ENCODE measurements at places on chromosomes 16 and 17. TPM values are rescaled to one million over a fixed set of nuclear protein-coding genes. Genes with fewer than 3 reads are reported as not detected.

Gene MMP15
- 42.2 TPM for total RNA-seq

Gene MILR1
- total RNA-seq: not detected

Gene CTRB1
- total RNA-seq: not detected

Gene NPIPB9
- 0.96 TPM for total RNA-seq

Gene CALB2
- total RNA-seq: 2.7 TPM

Gene PLD6
- 0.22 TPM for total RNA-seq

Gene KRTAP9-6
- not detected for total RNA-seq

Gene MT1H
- 11.9 TPM for total RNA-seq

Gene CFAP119
- 5.2 TPM for total RNA-seq

Gene CPHXL2
- total RNA-seq: not detected

Gene CLEC3A
- total RNA-seq: not detected

Gene ABCA6
- total RNA-seq: not detected

Gene SULT1A4
- 0.82 TPM for total RNA-seq

Gene PIP4K2B
- total RNA-seq: 57.7 TPM

Gene ITGB4
- total RNA-seq: 5.6 TPM

Gene SECTM1
- 0.57 TPM for total RNA-seq

GRCh38 chr17:48565022-48565554, 13.1 kb downstream of the HOXB4 start:
- DNase-seq: no peak

DNA sequence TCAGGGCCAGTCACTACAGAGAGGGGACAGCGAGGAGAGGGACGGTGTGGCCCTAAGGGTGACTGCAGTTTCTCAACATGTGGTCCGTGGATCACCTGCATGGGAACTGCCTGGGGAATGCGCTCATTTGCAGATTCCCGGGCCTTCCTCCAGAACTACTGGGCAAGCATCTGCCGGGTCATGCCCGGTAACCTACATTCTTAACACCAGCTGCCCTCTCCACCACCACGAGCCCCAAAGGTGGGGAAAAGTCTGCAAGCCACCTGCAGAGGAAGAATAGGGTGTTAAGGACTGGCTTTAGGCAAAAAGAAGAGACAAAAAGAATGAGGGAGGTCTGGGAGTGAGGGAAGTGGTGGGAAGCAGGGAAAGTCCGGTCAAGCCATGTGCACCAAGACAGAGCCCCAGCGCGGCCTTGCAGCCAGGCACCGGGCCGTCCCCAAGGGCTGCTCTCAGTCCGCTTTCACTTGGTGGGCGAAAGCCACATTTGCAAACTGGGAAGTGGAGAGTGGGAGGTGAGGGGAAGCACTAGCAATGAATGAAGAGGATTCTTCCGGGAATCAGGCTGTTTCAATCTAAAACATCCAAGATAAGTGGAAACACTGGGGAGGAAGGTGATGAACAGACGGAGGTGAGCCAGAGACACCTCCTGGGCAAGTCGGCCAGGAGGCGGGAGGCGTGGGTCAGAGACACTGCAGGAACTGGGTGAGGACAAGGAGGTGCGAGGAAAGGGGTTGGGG, 70.3 kb downstream of the N4BP1 start:
- DNase-seq: peak; percentile 44

DNA sequence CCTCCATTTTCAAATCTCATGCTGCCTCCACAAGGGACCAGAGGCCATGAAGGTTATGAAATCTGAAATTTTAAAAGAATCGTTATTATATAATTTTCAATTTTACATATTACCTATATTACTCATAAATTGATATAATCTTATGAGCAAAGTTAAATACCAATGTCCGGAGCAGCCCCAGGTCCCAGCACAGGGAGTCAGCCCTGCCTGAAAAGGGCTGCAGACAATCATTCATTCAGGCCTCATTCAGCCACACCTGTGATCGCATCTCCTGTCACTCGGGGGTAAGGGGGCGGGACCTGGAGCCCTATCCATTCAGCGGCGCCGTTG, 172.5 kb downstream of the AHSP start:
- no peak for DNase-seq

DNA sequence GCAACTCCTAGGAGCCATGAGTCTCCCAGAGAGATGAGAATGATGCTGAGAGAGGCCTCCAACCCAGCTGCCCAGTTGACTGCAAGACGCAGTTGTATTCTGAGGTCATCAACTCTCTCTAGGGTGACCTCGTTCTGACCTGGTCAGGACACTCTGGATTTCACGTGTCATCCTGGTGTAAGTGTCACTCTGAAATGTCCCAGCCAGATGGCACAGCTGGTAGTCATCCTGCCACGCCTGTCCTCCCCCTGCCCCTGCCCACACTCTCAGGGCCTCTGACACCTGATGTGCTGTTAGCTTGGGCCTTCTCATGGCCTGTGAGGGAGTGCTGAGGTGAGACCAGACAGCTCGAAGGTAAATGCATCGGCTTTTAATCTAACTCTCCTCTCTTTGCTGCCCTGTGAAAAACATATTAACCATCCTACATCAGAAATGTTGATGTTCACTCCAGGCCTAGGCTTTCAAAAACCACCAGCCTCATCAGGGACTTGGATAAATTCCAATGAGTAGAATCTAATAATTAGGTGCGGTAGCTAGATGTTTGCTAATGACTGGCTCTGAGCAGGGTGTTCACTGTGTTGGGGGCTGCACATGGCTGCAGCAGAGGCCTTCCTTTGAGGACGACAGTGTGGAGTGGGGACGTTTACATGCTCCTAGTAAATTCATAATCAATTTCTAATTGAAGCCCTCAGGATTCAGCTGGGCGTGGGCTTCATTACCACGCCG, 13.8 kb downstream of the MLYCD start:
- DNase-seq: no peak

DNA sequence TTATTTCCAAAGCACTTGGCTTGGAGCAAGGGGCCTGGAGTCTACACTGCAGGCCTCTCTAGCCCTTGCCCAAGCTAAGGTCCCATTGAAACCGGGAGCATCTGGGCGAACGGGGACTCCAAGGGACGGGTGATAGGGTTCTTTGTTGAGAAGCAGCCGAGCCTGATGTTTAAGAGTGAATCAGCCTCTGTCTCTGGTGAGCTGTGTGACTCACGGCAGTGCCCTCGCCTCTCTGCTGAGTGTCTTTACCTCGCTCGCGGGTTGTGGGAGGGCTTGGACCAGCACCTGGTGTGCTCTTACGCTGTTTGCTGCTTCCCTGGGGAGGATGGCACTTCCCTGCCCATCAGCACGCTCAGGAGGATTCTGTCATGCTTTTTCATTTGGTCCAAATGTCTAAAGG, 1.3 kb downstream of the HGS start:
- DNase-seq: no peak

DNA sequence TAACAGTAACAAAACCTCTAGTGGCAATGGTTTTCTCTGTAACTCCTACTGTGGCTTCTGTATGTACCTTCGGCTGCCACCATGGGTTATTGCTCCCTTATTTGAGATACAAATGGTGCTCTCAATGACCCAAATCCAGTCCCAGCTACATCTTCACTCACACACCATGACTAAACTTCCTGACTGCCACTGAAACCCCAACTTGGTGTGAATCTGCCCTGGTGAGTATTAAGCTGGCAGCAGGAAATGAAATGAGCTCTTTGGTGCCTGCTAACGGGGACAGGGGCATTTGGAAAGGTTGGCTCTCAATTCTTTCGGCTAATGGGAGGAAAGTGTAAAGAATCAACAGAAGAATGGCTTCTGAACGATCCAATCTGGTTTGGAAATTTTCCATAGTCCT, 7.5 kb upstream of the SLC35B1 start:
- DNase-seq: no peak

- DNase-seq: peak; percentile 67
These were observed 2.7 kb downstream of the ZFPM1 start for GRCh38 chr16:88455610-88456355.

DNA sequence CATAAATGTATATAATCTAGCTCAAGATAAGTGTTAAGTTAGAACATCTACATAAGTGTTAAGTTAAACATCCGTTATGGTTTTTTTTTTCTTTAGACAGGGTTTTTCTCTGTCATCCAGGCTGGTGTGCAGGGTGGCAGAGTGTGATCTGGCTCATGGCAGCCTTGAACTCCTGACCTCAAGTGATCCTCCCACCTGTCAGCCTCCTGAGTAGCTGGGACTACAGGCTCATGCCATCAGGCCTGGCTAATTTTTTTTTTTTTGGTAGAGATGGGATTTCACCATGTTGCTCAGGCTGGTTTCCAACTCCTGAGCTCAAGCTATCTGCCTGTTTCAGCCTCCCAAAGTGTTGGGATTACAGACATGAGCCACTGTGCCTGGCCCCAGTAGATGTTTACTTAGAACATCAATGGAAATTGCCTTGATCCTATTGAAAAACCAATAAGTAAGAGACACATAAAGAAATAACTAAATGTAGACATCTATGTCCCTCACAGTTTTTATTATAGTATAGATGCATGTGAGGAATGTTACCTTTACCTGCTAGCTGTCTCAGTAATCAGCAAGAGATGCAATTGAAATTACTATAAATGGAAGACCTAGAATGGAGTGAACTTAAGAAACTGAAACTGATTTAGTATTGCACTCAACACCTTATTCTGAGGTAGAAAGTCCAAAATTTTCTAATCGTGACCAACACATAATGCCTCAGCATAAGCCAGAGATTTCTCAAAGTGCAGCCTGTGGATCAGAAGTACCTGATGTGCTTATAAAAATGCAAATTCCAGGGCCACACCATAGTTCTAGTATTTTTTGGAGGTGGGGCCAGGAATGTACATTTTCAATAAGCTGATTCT, 5.5 kb upstream of the FAM20A start:
- no peak for DNase-seq

DNA sequence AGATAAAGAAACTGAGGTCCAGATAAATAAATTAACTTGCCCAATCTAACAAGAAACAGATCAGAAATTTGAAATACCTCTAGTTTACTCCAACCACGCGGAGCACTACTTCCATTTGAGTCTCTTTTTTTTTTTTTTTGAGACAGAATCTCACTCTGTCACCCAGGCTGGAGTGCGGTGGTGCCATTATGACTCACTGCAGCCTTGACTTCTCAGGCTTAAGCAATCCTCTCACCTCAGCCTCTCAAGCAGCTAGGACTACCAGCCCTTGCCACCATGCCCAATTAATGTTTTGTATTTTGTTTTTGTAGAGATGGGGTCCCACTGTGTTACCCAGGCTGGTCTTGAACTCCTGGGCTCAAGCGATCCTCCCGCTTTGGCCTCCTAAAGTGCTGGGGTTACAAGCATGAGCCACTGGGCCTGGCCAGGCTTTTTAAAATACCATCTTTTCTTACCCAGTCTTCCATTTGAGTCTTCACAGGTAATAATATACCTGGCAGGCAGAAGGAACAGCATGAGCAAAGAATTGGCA, 3.3 kb upstream of the NACA2 start:
- no peak for DNase-seq

DNA sequence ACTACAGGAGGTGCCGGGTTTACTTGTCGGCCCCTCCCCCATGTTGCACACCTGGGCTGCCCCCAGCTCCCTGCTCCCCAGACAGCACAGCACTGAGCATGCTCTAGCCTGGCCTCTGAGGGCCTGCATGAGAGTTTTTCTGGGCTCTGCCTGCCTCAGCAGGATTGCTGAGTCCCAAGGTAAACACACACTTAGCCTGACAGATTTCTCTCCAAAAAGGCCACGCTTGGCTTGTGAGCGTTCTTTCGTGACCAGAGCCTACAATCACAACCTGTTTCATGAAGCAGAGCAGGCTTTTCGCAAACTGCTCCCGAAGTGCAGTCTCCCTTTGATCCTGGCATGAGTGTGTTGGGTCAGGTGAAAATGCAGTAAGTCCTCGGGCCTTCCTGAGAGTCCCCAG, 9.8 kb upstream of the CD300E start:
- no peak for DNase-seq

DNA sequence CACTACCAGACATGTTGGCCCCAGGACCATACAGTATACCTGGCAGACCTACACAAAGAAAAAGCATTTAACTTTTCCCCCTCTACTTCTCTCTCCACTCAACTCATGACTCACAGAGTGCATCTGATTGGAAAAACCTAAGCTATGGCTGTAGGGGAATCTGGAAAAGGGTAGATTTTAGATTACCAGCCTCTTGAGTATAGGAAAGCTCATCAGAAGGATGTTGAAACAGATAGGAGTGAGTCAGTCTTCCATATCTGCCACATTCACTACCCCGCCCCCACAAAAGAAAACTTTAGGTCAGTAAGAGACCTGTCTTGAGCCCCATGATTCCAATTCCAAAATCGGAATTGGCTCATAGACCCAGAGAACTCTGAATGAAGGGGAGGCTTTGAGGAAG, 12.3 kb downstream of the KRT9 start:
- no peak for DNase-seq

- DNase-seq: peak; percentile 85
These were observed at the start of gene GDE1 for GRCh38 chr16:19521471-19522396. Gene GDE1, minus strand, starts transcription at chr16:19522098. Its CDS starts 134 bp downstream, at chr16:19521964.

DNA sequence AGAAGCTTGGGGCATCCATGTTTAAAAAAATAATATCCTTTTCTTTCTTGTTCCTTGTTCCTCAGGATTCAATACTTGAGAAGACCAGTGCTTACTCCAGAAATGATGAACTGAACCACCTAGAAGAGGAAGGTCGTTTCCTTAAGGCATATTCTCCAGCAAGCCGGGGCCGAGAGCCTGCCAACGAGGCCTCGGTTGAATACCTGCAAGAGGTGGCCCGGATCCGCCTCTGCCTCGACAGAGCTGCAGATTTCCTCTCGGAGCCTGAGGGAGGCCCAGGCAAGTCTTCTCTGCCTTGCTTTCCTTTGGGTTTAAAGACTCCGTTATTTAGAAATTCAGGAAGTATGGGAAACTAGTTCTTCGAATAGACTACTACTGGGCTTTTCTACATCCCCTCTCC, 42.5 kb upstream of the ENDOV start:
- no peak for DNase-seq

DNA sequence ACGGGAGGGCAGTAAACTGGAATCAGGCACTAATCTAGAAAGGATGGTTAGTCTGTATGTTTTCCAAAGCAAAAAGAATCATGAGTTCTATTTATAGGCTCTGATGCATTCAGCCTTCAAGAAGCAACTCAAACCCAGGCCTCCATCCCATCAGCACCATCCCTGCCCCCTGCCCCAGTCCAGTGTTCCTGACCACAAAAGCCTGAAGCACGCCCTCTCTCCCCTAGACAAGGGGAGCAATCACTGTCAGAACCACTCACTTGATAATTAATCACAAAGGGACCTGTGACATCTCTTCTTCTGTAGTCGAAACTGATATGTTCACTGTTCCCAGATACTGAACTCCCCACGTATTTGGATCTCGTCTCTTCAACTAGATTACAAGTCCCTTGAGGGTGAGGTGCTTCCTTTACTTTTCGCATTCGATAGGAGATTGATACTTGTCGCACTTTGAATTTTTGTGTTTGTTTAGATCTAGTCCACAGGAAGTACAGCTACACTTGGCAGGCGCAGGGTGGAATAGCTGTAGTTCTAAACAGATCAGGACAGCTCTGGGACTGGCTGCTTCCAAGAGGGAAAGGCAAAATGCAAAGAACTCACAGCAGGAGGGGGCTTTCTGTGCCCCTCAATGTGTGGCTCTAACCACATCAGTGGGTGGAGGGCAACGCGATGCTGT, 36.4 kb upstream of the CCDC182 start:
- no peak for DNase-seq

DNA sequence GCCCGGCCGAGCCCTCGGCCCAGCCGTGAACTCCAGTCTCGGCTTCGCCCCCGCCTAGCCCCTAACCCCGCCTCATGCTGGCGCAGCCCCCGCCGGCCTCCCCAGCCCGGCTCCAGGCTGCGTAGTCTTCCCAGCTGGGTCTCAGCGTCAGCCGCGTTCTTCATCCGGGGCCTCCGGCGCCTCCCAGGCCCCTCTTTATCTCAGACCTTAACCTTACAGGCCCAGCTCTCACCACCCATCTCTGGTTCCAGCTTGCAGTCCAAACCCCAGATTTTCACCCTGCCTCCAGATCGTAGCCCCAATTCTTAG, at the start of gene PROCA1:
TSS of gene PROCA1 (minus strand) at position 166 of the 309 bp plus-strand sequence. CDS start 228 bp downstream, outside the sequence.
- DNase-seq: no peak

- no peak for DNase-seq
These were observed 67.6 kb downstream of the CDH13 start for GRCh38 chr16:82694239-82694874.

Measured in H1 (cell line).